ENCODE measurements at places on chromosomes 2 and 18. TPM values are rescaled to one million over a fixed set of nuclear protein-coding genes. Genes with fewer than 3 reads are reported as not detected.

GRCh38 chr18:62566199-62566598, 43.4 kb downstream of the ZCCHC2 start:
- peaks cover 30% of the 10 kb centered on the region for H3K36me3 ChIP-seq
- H3K27me3 ChIP-seq: no peaks in the 10 kb centered on the region
- H3K4me1 ChIP-seq: no peaks in the 10 kb centered on the region
- H3K27ac ChIP-seq: no peak overlapping the region
- DNase-seq: no peak
- no peak overlapping the region for H3K4me3 ChIP-seq

DNA sequence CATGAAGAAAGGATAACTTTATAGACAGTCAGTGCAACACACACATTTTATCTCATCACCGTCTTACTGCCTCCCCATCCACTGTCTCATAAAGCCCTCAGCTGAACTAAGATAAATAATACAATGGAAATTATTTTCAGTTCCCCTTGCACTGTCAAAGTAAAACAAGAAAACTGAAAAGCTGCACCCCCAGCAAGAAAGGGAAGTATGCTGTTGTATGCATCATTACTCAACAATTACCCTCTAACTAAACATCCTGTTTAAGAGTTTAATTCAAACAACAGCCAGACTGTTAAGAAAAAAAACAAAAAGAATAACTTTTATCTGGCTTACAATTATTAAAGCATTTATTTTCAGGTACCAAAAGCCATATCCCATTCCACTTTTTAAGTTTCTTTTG, 25.0 kb downstream of the MPPE1 start:
- DNase-seq: no peak
- H3K27ac ChIP-seq: no peak overlapping the region
- H3K36me3 ChIP-seq: peaks cover 31% of the 10 kb centered on the region
- no peaks in the 10 kb centered on the region for H3K4me1 ChIP-seq

- H3K4me3 ChIP-seq: no peak overlapping the region
- H3K27me3 ChIP-seq: no peaks in the 10 kb centered on the region
- no peaks in the 10 kb centered on the region for H3K36me3 ChIP-seq
- H3K4me1 ChIP-seq: no peaks in the 10 kb centered on the region
- DNase-seq: no peak
Observed at GRCh38 chr18:13158428-13158827, 60.1 kb upstream of the LDLRAD4 start.

DNA sequence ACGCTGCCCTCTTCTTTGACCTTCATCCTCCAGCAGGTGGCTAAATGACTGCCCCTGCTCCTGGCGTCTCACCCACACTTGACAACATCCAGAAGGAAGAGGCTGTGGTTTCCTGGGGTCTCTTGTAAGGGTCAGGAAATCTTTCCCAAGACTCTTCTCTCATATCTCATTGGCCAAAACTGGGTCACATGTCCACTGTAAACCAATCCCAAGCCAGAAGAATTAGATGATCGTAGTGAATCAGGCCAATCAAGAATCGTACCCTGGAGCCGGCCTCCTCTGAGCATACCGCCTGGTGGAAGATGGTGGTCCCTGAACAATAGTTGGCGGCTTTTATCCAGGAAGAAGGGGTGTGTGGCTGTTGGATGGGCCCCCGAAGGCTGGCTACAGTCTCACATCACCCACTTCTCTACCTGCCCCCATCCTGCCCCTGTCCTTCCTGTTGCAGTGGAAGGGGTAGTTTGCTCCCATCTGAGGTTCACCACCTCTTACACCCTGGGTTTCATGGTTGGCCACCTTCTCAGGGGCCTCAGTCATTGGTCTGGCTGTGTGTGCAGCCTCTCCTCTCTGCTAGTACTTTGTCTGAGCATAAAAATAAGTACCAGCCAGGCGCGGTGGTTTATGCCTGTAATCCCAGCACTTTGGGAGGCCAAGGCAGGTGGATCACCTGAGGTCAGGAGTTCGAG, 3.8 kb downstream of the SAG start:
- no peaks in the 10 kb centered on the region for H3K27me3 ChIP-seq
- no peaks in the 10 kb centered on the region for H3K4me1 ChIP-seq
- no peak for DNase-seq
- H3K27ac ChIP-seq: no peak overlapping the region
- H3K4me3 ChIP-seq: no peak overlapping the region
- no peaks in the 10 kb centered on the region for H3K36me3 ChIP-seq

GRCh38 chr2:217626926-217627325, 375.9 kb downstream of the TNS1 start:
- no peak for DNase-seq
- H3K4me1 ChIP-seq: peaks cover 40% of the 10 kb centered on the region
- H3K36me3 ChIP-seq: no peaks in the 10 kb centered on the region
- H3K27ac ChIP-seq: no peak overlapping the region

DNA sequence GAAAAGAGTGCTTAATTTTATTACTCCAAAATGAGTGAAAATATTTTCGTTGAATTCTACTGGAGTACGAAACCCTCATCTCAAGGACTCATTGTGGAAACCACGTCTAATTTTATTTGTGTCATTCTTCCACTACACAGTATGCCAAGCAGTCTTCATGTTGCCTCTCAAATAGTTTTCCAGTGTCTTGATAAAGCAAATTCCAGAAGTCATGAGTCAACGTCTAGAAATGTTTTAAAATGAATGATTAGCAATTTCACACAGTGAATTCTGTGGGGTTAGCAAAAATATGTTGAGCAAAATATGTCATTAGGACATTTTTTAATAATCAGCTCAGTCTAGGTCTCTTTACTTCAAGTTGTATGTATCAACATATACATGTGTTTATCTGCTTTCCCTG, 865.5 kb downstream of the DSC3 start:
- H3K27ac ChIP-seq: no peak overlapping the region
- no peak for DNase-seq
- H3K36me3 ChIP-seq: no peaks in the 10 kb centered on the region
- H3K4me1 ChIP-seq: no peaks in the 10 kb centered on the region
- no peaks in the 10 kb centered on the region for H3K27me3 ChIP-seq

DNA sequence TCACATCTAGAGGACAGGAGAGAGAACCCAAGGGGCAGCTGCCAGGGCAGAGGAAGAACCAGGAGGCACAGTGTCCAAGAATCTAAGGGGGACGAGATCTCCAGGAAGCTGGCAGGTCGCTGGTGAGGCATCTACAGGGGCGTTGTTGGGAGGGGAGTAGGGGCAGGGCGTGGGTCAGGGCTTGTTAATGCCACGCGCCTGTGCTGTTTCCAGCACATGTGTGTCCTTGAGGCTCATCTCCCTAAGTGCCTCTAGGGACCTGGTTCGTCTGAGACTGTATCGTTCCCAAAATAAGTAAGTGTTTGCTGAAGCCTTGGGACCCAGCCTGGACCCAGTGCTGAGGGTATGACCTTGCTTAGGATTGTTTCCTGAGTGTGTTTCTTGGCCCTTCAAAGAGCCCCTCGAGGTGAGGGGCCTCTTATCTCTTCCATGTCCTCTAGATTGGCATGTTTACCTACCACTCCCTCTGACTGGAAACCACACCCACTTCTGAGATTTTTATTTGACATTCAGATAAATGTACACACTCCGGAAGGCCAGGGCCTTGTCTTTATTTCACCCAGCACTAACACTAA, 22.2 kb downstream of the HK2 start:
- H3K4me1 ChIP-seq: no peaks in the 10 kb centered on the region
- no peak for DNase-seq
- no peaks in the 10 kb centered on the region for H3K27me3 ChIP-seq
- no peaks in the 10 kb centered on the region for H3K36me3 ChIP-seq

GRCh38 chr2:152493945-152494528, 159.1 kb downstream of the FMNL2 start:
- H3K4me3 ChIP-seq: no peak overlapping the region
- H3K27ac ChIP-seq: no peak overlapping the region
- peaks cover 31% of the 10 kb centered on the region for H3K4me1 ChIP-seq
- H3K36me3 ChIP-seq: no peaks in the 10 kb centered on the region
- no peak for DNase-seq
- H3K27me3 ChIP-seq: no peaks in the 10 kb centered on the region

DNA sequence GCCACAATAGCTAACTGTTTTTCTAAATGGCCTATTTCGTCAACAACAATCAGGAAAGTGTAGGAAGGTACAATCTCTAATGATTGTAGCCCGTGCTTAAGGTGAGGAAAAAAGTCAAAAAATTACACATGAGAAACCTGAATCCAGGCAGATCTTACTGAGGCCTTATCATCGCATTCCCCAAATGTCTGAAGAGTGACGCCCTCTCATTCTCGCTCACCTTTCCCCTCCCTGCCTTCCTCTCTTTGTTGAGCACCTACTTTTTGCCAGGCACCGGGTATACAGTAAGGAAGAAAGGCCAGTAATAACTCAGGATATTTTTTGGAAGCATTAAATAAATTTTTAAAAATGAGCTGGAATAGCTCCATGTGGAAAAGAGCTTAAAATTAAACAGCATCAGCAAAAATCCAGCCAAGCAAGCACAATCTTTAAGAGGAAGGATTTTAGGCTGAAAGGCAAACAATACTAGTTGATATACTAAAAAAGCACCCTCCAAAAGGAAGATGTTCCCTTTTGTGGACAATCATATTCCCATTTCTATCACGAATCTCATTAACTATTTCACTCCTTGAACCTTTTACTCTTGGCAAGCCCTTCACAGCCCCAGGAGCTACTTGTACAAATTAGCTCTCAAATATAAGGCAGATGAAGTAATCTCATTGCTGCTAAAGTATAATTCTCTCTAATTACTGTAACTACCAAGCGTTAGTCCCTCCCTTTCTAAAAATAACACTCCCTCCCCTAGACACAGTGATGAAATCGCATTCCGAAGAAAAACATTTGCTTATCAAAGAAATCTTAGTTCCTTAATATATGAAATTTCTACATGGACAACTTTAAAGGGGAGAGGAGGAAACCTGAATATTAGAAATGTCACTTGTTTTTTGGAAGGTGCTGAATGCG, 40.0 kb downstream of the STAT1 start:
- H3K36me3 ChIP-seq: peaks cover 36% of the 10 kb centered on the region
- no peak overlapping the region for H3K4me3 ChIP-seq
- peaks cover 3% of the 10 kb centered on the region for H3K4me1 ChIP-seq
- no peak for DNase-seq
- H3K27ac ChIP-seq: no peak overlapping the region

DNA sequence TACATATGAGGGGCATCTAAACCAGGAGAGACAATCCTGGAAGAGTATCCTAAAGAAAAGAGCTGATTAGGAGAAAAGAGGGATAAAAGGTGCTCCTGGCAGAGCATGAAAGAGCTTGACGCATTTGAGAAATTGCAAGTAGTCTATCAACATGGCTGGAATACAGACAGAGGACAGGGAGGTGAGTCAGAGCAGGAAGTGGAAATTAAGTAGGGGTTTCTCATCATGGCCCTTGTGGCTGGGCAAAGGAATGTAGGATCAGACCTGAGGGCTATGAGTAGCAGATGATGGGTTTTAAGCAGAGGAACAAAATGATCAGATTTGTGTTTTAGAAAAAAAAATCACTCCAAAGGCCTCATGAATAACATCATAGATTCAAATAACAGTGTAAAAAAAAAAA, 49.2 kb upstream of the UGP2 start:
- H3K36me3 ChIP-seq: no peaks in the 10 kb centered on the region
- no peaks in the 10 kb centered on the region for H3K27me3 ChIP-seq
- peaks cover 45% of the 10 kb centered on the region for H3K4me1 ChIP-seq
- DNase-seq: no peak

DNA sequence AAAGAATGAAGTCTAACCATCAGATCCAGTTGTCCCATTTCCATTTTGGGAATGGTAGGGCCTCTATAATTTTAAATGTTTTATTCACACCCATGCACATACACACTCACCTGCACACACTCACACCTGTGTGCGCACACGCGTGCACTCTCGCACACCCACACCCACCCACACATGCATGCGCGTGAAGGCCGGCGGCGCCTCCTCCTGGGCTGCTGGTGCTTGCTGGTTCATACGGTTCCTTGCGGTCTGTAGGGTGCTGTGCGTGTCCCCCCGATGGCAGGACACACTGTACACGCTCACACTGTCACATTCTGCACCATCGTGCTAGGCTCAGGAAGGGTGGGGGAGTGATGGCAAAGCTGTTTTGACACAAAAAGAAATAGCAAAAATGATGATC, 63.2 kb downstream of the TSHZ1 start:
- H3K4me3 ChIP-seq: no peak overlapping the region
- no peak for DNase-seq
- no peaks in the 10 kb centered on the region for H3K36me3 ChIP-seq
- no peaks in the 10 kb centered on the region for H3K27me3 ChIP-seq
- no peaks in the 10 kb centered on the region for H3K4me1 ChIP-seq

DNA sequence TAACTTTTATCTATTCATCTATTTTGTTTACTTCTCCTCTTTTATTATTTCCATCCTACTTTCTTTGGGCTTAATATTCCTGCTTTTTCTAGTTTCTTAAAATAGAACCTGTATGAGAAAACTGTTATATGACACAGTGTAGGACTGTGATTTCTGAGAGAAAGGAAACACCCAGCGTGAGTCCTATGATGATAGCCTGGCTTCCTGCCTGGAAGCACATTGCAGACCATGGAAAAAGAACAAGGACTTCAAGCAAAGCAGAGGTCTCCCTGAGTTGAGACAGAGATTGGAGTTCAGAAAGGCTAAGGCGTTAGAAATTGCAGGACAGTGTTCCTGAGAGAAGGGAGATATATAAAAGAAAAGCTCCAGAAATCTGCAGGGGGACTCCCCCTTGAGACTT, 7.8 kb downstream of the RBM44 start:
- no peak overlapping the region for H3K4me3 ChIP-seq
- H3K27me3 ChIP-seq: no peaks in the 10 kb centered on the region
- H3K27ac ChIP-seq: no peak overlapping the region
- no peak for DNase-seq
- H3K4me1 ChIP-seq: no peaks in the 10 kb centered on the region

DNA sequence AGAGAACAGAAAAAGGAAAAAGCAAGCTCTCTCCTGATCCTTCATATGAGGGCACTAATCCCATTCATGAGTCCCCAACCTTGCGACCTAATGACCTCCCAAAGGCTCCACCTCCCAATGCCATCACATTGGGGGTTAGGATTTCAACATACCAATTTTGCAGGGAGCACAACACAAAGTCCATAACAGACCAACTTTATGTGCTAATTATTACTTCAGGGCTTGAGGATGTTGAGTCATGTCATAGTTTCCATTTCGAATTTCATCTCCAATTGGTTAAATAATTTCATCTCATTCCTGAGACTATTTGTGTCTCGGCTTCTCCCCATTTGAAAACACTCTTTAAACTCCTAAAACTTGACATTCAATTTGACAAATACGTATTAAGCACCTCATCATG, 69.9 kb upstream of the KLF7 start:
- H3K4me3 ChIP-seq: no peak overlapping the region
- H3K27ac ChIP-seq: no peak overlapping the region
- H3K36me3 ChIP-seq: no peaks in the 10 kb centered on the region
- peaks cover 29% of the 10 kb centered on the region for H3K4me1 ChIP-seq
- DNase-seq: no peak
- no peaks in the 10 kb centered on the region for H3K27me3 ChIP-seq

- peak overlapping the region; percentile 46 for H3K27ac ChIP-seq
- H3K4me3 ChIP-seq: no peak overlapping the region
- H3K36me3 ChIP-seq: no peaks in the 10 kb centered on the region
- DNase-seq: no peak
Observed at GRCh38 chr2:72116081-72116533, 31.6 kb downstream of the CYP26B1 start.

Gene FMNL2
- 30.6 TPM for total RNA-seq

Gene EMX1
- not detected for total RNA-seq

Gene CROCC2
- not detected for total RNA-seq

Gene FOXI3
- not detected for total RNA-seq
